ENCODE measurements at places on chromosomes 13 and 19.
A peak's percentile ranks its signal among the peaks of the same experiment; 100 is the strongest.

GRCh38 chr19:39968789-39969188 lies 2.2 kb upstream of the PSMC4 start:
- DNase-seq = no peak

GRCh38 chr13:97298816-97299215 lies 76.7 kb downstream of the MBNL2 start:
- no peak for DNase-seq

GRCh38 chr13:40069173-40070044 lies 413.9 kb downstream of the COG6 start:
- DNase-seq = peak; percentile 31

DNA sequence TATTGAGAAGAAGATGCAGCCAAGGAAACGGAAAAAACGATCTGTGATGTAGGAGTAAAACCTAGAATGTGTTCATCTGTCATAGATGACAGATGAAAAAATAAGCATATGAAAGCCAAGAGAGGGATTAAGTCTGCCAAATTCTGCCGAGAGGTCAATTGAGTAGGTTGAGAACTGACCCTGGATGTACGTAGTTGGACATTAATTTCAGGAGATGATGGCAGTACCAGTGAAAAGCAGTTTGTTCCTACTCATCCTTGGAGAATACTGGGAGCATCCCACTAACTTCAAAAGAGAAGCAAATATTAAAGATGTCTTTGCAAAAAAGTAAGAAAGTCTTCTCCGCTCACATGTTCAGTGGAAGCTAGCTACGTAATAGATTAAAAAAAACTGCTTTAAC lies 11.8 kb upstream of the FGF9 start:
- DNase-seq = no peak

DNA sequence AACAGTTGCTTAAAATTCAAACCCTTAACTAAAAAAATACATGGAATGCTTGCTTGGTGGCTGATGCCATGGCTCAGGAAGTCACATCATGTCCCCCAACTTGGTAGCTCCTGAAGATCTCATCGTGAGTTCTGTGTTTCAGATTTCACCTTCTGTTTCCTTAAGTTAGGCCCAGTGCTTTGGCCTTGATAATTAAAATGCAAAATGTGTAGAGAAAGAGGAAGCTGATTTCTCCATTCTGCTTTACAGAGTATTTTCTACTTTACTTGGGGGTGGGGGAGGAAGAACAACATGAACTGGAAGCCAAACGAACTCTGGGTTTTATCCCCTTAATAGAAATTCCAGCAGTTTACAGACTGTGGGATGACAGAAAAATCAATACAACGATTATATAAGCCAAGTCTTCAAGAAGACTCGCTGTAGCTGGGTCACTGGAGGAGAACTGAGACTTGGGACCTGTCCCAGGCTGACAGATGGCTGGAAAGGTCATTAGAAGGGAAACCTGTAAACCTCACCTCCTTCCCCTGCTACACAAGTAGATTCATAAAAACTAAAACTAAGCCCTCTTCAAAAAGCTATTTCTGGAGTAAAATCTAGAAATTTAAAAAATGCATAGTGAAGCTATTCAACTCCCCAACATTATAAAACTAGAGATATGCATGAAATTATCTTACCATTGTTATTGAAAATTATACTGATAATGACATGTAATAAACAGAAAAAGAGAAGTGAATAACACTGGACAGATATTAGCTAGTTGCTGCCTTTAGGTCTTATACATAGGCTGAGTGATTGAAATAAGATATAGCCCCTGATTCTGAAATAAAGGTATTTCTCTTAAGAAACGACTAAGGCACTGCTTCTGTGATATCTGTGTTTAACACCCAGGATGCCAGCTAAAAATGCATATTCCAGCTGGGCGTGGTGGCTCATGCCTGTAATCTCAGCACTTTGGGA lies 22.1 kb upstream of the GGACT start:
- DNase-seq = no peak

DNA sequence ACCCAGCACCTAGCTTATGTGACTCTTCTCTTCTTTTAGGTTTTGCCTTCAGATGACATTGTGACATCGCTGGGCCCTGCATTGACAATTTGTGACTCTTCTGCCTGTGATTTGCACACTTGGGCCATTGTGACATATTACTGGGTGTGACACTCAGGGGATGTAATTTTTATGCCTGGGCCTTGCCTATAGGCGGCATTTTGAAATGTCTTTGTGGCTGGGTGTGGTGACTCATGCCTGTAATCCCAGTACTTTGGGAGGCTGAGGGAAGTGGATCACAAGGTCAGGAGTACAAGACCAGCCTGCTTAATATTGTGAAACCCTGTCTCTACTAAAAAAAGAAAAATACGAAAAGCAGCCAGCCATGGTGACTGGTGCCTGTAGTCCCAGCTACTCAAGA lies 28.4 kb upstream of the ZNF681 start:
- DNase-seq = no peak
